ENCODE measurements at places on chromosomes 5 and 9.

GRCh38 chr5:113612060-113612496, 98.6 kb downstream of the YTHDC2 start:
- no peak for DNase-seq

DNA sequence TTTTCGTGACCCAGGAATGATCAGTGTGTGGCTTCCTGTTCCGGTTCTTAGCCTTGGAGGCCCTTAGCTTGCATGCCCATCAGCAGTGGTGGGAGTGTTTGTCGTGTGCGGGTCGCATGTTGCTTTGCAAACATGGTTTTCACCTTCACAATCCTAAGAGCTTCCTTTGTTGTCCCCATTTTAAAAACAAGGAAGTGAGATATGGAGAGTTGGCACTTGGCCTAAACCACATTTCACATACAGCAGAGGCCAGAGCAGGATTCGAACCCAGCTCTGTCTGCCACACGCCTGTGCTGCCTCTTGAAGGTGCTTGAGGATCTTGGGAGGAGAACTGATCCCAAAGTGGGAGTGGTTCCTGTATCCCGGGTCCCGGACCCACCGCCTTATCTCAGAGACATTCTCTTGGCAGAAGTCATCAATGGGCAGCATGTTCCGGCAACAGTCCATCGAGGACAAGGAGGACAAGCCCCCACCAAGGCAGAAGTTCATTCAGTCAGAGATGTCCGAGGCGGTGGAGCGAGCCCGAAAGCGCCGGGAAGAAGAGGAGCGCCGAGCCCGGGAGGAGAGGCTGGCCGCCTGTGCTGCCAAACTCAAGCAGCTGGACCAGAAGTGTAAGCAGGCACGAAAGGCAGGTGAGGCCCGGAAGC, 38.2 kb upstream of the POMT1 start:
- no peak for DNase-seq

DNA sequence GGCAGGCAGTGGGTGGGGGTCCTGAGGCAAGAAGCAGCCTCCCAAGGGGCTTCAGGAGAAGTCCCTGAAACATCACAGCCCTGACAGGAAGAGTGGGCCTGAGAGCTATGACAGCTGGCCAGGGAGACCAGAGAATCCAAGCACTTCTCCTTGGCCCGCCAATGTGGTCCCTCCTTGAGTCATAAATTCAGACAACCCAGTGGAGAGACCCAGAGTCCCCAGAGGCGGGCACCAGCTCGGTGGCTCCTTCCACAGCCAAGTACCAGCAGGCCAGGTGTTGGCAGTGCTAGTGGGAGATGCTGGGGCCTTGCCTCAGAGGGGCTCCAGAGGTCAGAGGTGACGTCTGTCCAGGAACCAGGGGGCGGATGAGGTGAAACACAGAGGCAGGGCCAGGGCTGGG, 1.6 kb upstream of the DOK3 start:
- no peak for DNase-seq

DNA sequence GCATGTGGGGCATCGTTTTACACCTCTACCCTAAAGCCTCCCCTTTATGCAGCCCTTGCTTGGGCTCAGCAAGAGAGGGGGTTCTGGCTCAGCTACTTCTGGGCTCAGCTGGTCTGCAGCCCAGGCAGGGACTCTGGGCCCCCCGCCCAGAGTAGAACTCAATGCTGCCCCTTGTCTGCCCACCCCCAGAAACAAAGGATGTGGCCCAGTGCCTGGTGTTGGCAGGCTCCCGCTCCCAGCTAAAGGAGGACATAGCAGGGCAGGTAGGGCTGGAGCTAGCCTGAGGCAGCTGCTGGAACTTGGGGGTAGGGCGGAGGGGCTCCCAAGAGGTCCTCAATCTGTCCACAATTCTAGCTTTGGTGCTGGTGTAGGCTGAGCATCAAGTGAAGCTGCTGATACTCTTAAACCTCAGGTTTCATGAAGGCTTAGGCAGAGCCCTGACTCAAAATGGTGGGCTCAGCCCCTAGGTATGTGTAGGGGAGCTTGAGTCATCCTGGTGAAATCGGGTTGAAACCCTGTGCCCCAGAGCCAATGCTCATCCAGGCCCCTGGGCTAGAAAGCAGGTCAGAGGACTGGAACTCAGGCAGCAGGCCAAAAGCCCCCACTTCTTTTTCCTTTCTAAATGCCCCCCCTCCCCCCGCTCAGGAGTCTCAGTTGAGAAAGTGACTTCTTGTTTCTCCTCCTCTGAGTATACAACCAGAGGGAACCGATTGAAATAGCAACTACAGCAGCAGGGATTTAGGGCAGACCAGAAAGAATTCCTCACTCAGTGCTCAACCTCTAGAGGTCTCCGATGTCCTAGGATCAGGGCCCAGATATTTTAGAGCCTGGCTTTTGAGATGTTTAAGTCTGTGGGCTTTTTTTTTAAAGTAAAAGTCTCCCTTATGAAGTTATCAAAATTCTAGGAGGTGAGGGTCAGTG, 11.4 kb downstream of the PSD2 start:
- DNase-seq, result peak; percentile 71

- no peak for DNase-seq
Observed at GRCh38 chr5:106660681-106661080, 1010.1 kb downstream of the EFNA5 start.

DNA sequence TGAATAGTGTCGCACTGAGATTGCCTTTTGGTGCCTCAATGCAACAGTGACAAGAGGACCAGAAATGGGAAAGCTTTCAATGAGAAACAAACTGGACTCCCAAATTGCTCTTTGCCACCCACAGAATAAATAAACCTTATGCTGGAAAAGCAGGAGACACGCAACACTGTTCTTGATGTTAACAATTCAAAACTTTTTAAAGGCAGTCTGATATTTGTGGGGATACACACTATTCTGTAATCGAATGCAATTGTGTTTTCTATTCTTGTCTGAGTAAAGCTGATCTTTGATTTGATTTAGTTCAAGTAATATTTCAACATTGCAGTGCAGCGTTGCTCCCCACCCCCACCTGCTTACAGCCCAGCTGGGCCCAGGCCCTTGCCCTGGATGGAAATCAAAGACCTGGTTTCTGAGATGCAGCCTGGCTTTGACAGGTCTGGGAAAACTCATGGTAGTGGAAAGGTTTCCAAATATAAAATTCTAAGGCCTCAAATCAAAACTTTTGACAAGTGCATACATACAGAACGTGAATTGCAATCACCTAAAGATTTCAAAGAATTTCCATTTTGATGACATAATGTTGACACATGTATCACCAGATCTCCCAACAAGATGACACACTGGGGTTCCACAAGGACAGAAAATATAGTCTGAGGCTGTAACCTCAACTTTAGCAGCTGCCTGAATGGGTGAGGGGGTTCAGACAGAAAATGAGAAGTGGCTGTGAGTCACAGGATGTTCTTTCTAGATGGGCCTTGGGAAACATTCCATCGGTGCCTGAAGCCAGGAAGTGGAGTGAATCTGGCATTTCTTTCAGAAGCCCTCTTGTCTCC, 55.1 kb downstream of the ABCA1 start:
- DNase-seq, result no peak

DNA sequence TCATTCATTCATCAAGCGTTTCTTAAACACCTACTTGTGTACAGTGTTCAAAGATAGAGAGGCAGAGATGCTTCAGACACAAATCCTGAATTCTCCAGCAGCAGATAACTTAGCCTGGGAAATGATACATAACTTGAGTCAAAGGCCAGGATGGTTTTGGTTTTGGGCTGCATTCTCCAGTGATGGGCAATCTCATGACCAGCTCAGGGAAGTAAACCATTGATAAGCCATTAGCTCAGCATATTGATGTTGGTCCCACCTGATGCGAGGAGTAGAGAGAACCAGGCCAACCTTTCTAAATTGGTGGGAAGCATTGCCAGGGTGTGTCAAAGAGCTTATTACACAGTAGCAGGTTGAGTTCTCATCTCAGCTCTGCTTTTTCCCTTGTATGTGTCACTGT, 53.0 kb downstream of the SH3RF2 start:
- DNase-seq, result no peak

- DNase-seq, result no peak
Observed at GRCh38 chr9:7937761-7938491, 138.3 kb upstream of the DMAC1 start.

- DNase-seq, result no peak
Observed at GRCh38 chr5:135593141-135593540, 14.3 kb upstream of the CXCL14 start.

- no peak for DNase-seq
Observed at GRCh38 chr5:151490627-151491026, 43.2 kb downstream of the SLC36A1 start.

- no peak for DNase-seq
Observed at GRCh38 chr5:7274203-7274602, 121.7 kb upstream of the ADCY2 start.

DNA sequence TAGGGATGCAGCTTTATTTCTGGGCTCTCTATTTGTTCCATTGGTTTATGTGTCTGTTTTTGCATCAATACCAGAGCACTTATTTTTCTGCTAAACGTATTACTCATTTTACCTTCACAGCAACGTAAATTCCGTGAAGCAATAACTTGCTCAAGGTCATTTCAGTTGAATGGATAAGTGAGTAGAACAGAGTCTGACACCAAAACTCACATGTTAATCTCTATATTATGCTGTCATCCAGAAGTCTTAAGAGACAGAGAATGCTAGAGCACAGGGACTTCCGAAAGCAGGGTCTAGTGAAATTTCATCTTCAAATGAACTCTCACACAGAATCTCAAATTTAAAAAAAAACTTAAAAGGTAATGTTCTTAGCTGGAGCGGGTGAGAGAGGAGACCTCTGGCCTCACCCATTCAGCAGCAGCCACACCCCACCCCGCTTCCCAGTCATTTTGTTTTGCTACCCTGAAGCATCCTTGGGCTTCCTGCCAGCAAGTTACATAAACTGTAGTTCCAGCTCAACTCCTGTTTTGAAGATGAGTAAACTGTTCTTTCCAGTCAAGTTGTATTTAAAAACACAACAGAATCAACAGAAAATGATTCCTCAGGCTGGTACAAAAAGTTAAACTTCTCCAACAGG, 69.3 kb downstream of the TRIM36 start:
- DNase-seq, result no peak

- DNase-seq, result peak; percentile 62
Observed at GRCh38 chr9:78213712-78214111, 22.2 kb upstream of the CEP78 start.

DNA sequence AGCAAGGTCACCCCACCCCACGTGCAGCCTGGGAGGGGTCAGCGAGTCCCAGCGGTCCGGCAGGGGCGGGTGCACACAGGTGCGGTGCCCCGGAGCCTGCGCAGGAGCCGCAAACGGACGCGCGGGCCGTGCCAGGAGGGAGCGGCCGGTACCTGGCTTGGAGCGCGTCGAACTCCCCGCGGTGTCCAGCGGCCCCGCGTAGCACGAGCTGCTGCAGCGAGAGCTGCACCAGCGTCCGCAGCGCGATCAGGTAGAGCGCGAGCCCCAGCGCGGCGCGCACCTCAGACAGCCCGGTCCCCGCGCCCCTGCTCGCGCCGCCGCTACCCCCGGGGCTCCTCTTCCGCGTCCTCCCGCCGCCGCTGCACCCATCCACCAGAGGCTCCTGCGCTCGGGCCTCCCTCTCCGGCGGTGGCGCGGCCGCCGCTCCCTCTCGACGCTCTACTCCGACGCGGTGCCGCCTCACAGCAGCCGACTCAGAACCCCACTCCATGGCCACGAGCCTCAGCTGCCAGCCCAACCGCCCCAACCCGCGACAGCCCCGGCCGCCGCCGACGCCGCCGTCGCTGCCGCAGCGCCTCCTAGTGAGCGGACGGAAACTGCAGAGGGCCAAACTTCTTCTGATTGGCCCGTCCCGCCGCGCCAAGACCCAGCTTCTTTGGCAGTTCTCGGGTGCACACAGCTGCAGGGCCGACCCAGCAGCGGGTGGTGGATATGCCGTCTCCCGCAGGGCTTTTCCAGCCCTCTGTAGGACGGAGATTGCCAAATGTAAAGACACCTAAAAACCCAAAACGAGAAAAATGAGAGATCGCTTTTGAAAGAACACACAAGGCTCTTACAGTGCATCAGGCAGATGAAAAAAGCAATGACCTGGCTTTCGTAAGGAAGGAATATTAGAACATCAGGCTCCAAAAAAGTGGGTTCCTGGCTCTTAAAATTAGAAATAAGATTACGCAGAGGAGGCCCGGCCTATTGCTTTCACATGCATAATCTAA, at the start of gene ERMP1:
ERMP1 (minus strand) TSS at position 580 of the 992 bp plus-strand sequence; CDS start at position 490, 90 bp downstream.
- DNase-seq, result peak; percentile 83

DNA sequence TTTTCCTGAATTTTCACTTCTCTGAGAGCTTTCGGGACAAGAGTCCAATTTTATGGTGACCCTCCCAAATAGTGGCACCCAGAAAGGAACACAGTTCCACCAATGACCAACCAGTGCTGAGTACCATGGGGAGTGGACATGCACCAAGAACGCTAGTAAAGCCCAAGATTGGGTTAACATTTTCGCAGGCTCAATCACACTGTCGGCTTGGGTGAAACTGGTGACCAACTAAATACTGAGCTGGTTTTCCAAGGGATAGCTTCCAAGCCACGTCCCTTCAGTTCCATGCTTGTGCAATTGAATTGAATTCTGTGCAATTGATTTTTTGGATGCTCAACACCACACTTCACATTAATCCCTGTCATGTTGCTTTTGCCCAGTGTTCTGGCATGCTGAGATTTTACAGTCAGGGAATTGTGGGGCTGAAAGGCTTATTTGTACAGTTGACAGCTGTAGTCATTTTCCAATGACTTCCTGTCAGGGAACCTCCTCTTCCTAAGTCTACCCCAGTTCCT, 37.6 kb upstream of the TRMT10B start:
- no peak for DNase-seq

GRCh38 chr9:86341007-86341491, 13.2 kb downstream of the TUT7 start:
- no peak for DNase-seq

- no peak for DNase-seq
Observed at GRCh38 chr5:91867799-91868198, 484.7 kb upstream of the ARRDC3 start.

Data from substantia nigra (tissue), 51 donors.